8988T (cell line): ENCODE measurements at places on chromosomes 4 and X.

DNA sequence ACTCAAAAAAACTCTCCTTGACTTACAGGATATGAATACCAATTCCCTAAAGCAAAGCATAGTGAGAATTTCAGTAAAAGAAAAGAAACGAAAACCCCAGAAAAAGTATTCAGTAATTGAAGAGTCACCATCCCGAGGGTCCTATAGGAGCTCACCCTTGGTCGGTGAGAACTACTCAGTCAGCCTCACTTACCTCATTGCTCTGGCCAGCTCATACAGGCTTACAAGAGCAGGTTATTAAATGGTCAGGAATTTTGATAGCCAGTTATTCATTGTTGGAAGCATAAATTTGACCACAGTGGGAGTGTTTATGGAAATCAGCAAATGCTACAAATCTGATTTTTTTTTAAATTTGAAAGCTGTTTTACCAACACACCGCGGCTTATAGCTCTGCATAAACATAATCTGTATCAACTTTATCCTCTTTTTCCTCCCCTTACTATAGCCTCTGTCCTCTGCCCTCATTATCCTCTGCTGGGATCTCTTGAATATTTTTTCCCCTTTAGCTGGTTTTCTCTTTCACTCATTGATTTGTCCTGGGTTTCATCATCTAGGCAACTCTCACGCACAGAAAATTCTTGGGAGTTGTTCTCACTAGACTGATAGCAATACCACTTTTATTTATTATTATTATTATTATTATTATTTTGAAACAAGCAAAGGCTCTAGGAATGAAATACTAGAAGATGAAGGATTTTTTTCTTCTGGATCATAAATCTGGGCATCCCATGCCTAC is 11.0 kb upstream of the CXCL2 start:
- no peak for DNase-seq

DNA sequence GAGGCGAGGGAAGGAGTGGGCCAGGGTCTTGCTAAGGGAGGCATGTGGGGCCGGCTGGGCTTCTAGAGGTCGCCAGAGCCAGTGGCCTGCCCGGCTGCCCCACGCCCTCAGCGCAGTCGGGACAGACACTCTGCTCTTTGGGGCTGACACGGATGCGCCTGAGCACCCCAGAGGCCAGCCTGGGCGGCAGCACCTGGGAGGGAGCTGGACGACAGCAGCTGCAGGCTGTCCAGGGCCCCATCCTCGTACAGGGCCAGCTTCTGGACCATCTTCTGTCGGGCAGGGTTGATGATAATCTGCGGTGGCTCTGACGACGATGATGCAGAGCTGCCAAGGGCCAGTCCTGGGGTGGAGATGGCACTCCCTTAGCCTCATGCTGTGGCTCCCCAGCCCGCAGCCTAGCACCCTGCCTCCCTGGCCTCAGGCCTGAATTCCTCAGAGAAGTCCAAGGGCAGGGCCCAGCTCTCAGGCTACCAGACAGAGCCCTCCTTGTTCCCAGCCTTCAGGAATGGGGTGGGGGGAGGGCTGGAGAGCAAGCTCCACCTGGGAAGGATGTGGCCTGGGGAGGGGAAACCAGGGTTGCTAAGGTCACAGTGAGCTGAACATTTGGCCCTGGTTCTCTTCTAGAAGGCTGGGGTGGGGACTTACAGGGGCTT is 7.2 kb downstream of the IRAK1 start:
- DNase-seq, result no peak

GRCh38 chrX:1593286-1594271 is 2.2 kb downstream of the AKAP17A start:
- DNase-seq, result peak; percentile 16

DNA sequence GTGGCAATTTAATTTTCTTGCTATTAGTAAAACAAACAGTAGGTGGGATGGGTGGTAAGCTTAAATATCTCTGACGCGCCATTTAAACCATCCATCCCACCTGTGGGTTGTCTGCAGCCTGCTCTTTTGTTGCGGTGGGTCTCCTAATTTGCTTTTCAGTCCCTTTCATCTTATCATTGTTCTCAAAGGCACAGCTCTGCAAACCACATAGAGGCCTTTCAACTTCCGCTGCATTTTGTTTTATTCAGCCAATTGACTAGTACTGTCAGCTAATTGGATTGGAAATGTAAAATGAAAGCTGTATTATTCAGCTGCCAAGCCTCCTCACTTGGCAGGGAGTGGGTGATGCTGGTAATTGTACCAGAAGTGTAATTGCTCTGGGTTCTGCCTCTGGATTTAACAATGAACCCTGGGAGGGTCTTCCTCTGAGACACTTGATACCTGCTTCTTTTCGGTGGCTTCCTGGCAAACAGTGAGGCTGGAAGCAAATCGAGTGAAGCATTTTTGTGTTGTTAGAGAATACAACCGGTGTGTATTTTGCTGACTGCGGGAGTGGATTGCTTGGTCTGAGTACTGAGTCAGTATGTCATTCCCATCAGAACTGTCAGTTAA is 165.6 kb downstream of the FRAS1 start:
- no peak for DNase-seq

DNA sequence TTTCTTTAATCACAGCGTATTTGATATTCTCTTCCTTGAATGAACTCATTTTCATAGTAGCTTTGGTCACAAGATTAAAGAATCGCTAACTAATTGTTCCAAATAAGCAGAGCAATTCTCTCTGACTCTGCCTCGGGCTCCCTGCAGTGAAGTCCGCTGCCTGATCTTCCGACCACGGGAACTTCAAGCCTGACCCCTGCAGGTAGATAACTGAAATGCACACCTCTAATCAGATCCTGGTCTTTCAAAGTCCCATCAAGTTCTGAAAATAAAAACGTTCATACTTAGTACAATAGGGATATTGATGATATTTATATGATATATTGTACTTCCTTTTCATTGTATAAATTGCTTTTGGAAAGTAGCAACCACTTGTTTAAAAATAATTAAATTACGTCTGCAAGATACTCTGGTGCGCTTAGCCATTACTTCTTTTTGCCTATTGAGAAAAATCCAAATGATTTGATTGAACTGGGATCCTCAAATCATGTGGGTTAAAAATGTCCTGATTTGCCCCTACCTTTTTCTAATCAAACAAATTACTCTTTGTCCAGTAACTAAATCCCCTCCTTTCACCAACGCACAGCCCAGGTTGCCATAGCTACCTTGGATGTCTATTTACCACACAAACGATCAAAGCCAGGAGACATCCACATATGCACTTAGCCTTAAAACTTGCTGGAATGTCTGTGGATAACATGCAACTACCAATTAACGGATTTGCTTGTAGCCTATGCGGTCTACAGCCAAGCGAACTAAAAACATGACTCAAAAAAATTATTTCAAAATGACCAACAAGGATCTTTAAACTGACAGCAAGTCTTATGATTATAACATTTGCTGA is 4.2 kb downstream of the MID1 start:
- DNase-seq, result peak; percentile 28

DNA sequence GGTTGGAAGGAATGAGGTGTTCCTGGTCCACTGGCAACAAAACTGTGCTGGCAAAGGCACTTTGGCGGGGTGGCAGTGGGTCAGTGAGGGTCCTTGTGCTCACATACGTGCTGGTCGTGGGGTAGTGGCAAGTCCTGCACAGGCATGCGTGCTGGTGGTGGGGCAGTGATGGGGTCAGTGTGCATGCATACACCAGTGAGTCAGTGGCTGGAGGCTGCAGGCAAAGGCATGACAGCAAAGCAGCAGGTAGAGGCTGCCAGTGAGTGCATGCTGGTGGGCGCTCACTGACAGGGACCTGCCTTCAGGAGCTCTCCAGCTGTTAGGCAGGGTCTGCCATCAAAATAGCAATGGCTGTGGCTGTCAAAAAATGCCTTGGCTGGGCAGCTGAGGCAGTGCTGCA is 42.1 kb downstream of the TMPRSS11E start:
- no peak for DNase-seq

DNA sequence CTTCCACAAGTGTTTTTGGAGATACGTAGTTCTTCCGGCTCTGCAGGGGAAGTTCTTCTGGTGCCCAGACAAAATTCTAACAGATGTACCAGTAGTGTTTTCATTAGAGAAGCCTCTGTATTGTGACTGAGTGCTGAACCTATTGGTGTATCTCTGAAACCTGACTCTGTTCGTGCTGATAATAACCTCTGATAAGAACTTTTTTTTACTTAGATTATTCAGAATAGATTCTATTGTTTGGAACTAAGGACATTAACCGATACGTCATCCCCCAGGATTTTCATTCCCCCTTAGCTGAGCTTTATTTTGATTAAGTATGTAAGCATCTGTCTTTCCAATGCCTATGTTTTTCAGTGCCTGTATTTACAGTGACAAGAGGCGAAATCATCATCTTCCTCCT is 362.9 kb downstream of the PDGFC start:
- no peak for DNase-seq

- DNase-seq, result no peak
Observed at GRCh38 chr4:85747882-85748491, 273.0 kb downstream of the ARHGAP24 start.

GRCh38 chr4:139898293-139898692 is 232.7 kb downstream of the MGST2 start:
- no peak for DNase-seq

DNA sequence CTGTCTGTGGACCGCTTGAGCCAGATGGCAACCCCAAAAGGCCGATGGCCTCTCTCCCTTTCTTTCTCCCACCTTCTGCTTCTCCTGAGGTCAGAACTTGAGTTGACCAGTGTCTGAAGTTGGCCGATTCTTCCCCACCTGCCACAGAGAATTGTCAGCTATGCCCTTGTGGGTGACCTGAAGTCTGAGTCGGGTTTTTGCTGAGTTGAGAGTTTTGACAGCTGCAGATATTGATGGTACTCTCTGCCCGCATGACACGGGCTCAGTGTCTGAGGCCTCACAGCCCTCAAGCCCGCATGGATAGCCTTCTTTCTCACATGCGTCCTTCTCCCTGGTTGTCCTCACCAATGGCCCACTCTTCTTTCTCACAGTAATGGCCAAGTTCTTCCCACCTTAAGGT is 111.0 kb downstream of the EFNB1 start:
- DNase-seq, result no peak

GRCh38 chr4:188691811-188692210 is 552.6 kb downstream of the TRIML1 start:
- DNase-seq, result no peak

- no peak for DNase-seq
Observed at GRCh38 chr4:189279188-189279587, 661.5 kb upstream of the FRG1 start.

- DNase-seq, result no peak
Observed at GRCh38 chr4:38609614-38610013, 54.4 kb upstream of the KLF3 start.

DNA sequence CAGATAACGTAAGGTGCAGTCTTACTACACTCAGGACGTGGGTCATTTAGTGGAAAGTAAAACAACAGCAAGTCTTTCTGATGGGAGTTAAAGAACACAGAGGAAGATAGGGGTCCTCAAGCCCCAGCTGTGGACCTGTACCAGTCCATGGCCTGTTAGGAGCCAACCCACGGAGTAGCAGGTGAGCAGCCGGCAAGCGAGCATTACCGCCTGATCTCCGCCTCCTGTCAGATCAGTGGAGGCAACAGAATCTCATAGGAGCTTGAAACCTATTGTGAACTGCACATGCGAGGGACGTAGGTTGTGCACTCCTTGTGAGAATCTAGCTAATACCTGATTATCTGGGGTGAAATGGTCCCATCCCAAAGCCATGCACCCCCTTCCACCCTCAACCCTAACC is 1180.8 kb downstream of the FSTL5 start:
- DNase-seq, result no peak

DNA sequence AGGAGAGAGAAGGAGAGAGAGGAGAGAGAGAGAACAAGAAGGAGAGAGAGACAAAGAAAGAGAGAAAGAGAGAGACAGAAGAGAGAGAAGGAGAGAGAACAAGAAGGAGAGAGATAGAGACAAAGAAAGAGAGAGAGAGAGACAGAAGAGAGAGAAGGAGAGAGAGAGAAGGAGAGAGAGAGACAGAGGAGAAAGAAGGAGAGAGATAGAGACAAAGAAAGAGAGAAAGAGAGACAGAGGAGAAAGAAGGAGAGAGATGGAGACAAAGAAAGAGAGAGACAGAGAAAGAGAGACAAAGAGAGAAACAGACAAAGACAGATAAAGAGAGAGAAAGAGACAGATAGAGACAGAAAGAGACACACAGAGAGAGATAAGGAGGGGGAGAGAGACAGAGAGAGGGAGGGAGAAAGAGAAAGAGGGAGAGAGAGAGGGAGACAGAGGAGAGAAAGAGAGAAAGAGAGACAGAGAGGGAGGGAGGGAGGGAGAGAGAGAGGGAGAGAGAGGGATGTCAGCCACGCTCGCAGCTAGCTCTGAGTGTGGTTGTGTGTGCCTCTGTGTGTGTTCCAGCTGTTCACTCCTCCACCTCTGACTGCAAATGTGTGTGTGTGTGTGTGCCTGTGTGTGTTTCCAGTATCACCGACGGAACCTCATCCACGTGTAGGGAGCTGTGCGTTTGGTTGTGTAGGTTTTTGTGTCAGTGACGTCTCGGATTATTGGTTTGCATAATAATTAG is 105.8 kb downstream of the CRLF2 start:
- DNase-seq, result no peak

- DNase-seq, result no peak
Observed at GRCh38 chrX:48003367-48003757, 427 bp downstream of the ZNF182 start.

- DNase-seq, result no peak
Observed at GRCh38 chr4:63218856-63219255, 1190.4 kb downstream of the TECRL start.

DNA sequence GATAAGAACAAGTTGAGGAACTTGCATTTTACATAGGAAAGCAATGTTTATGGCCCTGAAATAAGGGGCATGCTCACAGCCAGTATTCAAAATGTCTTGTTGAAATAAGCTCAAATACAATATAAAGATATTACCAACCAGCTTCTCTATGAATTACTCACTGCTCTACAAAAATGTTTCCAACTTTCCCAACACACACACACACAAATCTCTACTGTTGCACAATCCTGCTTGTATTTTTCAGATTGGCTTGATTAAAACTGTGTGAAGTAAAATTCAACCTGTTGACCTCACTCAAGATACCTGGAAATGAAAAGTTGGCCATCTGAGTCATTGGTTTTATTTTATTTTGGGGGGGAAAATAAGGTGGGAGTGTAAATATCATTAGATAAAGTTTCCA is 128.6 kb downstream of the CHIC2 start:
- no peak for DNase-seq

DNA sequence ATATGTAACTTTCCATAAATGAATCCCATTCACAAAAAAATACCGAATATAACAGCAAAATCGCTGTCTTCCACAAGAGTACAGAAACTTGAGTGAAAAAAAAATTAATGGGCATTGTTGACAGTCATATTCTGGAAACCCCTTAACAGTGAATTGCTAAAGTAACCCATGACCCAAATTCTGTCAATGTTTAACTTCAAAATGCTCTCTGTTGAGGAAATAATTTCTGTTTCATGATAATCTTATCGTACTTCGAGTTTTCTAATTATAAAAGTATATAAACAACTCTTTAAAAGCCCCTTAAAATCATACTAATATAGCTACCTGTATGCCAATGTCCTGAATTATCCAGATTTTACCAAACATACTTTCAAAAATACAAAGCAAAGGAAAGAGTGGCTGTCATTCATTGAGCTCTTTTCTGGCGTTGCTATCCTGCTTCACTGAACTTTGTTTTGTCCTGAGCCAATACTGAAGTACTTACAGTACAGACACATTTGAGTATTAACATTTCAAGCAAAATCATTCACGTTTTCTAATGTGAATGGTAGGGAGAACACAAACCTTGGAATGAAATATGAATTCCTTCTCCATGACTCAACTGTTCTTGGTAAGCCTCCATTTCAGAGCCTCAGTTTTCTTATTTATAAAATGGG is 2.4 kb downstream of the XAGE3 start:
- DNase-seq, result no peak
